NCI-H187 treated with DMSO at 0.1 percent for 48 hours (cell line): ENCODE measurements at places on chromosomes 7 and 10.
A peak's percentile ranks its signal among the peaks of the same experiment; 100 is the strongest.

DNA sequence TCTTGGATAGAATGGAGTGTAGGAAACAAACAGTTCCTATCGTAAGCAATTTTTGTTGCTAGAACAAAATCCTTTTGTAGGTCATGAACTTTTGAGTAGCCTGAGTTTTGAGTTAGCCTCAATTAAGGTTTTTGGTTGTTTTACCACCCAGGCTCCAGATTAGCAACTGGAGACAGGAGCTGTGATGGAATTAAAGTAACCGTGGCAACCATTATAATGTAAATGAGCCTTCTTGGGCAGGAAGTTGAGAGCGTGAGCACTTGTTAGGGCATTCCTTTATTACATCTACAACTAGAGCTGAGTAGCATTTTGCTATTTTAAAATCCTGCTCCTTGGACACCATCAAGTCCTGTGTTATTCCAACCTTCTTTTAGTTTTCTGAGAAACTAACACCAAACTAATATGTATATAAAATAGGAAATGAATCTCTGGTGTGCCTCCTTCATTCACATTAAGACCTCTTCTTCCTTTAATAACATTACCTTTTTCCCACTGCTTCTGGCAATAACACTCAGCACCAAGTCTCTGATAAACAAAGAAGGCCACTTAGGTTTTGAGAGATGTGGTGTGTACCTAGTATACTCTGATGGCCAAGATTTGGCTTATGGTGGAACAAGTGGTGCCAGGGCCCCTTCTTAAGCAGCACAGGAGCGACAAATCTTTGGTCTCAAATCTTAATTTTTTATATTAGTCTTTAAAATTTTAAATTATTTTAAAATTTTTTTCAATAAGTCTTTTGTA lies 34.0 kb downstream of the AHCYL2 start:
- DNase-seq, result no peak

- no peak for DNase-seq
Observed at GRCh38 chr10:60717852-60718251, 60.4 kb upstream of the CDK1 start.

DNA sequence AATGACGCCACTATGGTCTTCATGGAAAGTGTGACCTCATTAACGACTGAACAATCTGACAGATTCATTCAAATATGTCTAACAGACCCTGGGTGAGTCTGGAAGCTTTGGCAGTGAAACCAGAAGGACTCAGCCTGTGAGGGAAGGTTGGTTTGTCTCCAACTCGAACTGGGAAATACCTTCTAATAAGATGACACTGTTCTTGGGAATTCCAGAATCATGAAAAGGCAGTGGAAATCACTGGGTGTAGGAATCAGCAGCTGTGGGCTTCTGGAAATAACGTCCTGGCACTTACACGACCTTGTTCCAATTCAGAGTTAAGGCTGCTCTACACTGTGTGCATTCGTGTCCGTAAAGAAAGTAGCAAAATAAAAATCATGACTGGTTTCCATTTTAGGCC lies 75.1 kb downstream of the DGKI start:
- DNase-seq, result no peak

- no peak for DNase-seq
Observed at GRCh38 chr7:2080477-2080876, 152.3 kb downstream of the MAD1L1 start.

DNA sequence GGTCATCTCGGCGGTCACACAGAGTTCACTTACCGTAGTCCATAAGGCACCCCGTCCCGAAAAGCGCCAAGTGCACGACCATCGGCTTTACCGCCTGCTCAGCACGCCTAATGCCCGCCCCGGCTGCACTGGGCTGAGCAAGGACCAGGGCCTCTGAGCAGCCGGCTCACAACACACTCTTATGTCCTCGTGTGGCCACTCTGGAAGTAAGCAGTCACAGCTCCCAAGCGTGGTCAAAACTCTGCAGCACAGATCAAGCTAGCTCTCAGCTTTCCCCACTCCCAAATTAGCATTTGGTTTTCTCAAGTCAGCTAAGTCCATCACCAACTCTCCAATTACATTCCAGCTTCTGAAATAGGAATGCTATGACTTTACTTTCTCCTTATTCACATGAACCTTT lies 57.7 kb downstream of the MAD1L1 start:
- DNase-seq, result no peak

- DNase-seq, result no peak
Observed at GRCh38 chr10:47323636-47324296, 1.5 kb downstream of the GDF2 start.

GRCh38 chr10:62658516-62658915 lies 146.0 kb upstream of the ADO start:
- no peak for DNase-seq

GRCh38 chr7:133618970-133619369 lies 366.1 kb downstream of the EXOC4 start:
- DNase-seq, result no peak

DNA sequence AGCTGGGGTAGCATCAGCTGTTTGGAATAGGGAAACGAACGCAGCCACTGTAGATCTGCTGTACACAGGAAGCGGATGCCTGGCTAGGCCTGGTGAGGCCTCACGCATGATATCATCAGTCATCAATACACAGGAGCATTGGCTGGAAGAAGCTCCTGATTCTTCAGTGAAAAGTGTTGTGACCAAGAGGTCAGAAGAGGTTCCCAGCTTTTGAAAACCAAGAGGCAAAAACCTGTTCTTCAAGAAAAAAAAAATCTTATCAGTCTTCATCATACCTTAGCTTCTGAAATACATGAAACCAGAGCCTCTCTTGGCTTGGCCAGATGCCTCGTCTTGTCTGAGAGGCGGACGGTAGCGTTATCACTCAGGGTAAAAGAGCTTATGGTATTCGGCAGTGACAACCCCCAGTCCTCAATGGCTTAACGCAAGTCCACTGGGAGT lies 139.3 kb upstream of the TCF7L2 start:
- DNase-seq, result no peak

GRCh38 chr10:82027711-82028110 lies 152.7 kb downstream of the NRG3 start:
- no peak for DNase-seq

DNA sequence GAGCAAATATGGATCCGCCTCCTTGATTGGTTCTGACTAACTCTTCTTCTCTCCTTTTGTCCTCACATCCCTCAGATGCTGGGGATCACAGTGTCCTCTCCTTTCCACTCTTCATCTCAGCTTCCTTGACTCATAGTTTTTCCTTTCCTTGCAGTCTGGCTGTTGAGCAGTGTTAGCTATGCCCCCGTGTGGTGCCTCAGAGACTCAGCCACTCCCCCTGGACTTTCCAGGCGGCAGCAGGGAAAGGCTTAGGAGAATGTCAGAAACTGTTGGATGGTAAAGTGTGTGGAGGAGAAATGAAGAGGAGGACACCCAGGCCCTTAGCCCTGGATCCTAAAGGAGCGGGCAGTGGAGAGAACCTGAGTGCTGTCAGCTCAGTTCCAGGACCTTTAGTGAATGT lies 267.5 kb downstream of the CELF2 start:
- DNase-seq, result no peak

- DNase-seq, result no peak
Observed at GRCh38 chr10:33790521-33791271, 456.2 kb upstream of the NRP1 start.

- DNase-seq, result no peak
Observed at GRCh38 chr10:13298748-13299436, 972 bp downstream of the PHYH start.

DNA sequence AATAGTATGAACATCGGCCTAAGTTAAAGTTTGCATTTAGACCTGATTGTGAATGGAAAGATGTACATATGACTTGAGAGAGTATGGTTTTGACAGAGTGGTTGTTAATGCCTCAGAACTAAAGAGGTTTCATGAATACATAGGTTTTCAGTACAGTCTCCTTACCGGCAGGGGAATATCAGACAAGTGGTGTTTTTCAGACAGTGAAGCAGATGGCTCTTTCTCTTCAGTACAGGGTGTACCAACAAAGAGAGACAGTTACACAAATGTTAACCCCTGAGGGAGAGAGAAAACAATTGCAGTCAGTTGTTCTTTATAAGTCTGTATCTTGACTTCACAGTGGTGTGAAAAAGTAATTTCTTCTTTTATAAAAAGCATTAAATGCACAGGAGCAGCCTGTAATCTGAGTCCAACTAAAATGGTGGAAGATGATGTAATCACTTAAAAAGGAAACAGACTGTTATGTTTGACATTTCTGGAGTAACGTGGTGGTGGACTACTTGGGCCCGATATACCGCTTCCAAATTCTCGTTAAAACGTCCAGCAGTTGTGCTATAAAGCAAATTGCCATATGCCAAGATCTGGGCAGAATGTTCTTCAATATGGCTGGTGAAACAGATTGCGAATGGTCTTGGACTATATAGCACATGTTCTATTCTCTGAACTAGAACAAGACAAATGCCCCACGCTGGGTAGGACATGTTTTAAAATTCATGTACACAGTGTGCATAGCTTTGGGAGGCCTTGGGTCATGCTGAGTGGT lies 69.2 kb downstream of the SDK1 start:
- DNase-seq, result no peak

DNA sequence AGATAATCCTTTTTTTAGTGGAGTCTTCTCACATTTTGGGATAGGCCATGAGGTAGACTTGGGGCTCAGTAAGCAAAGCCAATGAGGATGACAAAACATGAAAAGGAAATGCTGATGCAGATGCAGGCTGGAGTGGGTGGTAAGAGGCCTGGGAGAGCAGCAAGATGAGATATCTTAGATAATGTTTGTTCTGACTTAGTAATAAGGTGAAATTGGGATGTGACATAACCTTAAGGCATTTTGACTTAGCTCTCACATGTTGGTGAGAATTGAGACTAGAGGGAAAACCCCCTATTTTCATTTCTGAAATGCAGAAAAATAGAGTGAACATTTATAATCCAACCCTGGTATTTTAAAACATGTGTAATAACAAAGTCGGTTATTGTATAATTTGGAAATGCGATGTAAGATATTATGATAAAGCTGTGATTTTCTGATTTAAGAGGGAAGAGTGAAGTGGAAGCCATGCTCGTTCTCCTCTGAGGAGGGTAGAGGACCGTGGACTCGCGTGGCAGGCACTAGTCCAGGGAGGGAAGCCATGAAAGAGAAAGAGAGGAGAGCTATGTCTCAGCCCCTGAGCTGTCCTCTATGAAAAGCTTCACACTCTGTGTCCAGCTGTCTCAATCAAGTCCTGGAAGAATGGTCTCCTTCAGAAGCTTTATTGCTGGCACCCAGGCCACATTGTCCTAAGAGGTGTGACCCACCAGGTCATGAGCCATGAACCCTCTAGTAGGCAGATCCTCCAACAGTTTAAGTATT lies 57.3 kb downstream of the ST7 start:
- no peak for DNase-seq

DNA sequence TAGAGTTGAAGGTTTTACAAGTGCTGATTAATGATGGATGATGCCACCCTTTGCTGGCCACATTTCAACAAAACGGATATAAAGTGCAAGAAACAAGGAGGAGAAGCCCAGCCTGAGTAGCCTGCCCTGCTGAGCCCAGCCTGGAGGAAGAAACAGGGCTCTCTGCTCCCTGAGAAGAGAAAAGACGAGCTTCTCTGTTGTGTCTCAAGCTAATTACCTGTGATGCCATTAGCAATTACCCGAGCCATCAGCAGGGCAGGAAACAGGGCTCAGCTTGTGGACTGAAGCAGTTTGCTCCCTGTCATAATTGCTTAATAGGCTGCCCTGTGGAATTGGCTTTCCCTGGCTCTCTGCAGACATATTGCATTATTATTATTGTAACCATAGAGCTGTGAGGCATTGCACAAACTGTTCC lies 709.3 kb upstream of the AUTS2 start:
- DNase-seq, result no peak

- DNase-seq, result no peak
Observed at GRCh38 chr7:29122081-29122480, 24.3 kb downstream of the CPVL start.

DNA sequence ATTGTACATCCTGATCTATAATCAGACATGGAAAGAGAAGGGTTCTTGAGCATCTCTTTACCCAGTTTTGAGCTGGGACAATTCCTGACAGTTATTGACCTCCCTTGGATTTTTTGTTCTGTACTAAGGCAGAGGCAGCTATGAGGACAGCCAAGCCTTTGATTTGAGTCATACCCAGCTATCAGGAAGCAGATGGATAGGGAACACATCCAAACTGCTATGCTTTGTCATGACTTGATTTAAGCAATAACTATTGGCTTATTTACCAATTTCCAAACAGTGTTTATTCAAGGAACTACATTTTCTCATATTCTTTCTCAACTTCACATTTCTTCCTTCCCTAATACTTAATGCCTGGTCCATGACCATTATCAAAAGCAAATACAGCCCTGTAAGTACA lies 396.4 kb upstream of the STEAP1 start:
- DNase-seq, result no peak

GRCh38 chr10:72322280-72323058 lies 32.2 kb downstream of the DNAJB12 start:
- no peak for DNase-seq

GRCh38 chr10:94042834-94043175 lies 49.1 kb downstream of the PLCE1 start:
- DNase-seq, result no peak

DNA sequence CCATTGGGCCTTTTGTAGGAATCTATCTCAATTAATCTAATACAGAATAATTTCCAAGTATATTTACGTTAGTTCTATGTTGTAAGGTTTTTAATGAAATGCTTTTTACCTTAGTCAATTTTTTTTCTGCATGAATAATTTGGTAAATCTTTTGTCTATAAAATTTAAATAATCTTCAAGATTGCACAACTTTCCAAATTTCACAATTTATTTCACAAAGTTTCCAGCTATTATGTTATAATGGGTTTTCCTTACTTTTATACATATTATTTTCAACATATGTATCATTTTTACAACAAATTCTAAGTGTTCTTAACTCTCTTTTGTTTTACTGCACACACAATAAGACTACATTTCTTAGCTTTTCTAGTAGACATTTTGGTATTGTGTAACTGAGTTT lies 470.7 kb downstream of the ETV1 start:
- no peak for DNase-seq

GRCh38 chr7:157477550-157478212 lies 140.9 kb downstream of the DNAJB6 start:
- DNase-seq, result no peak

DNA sequence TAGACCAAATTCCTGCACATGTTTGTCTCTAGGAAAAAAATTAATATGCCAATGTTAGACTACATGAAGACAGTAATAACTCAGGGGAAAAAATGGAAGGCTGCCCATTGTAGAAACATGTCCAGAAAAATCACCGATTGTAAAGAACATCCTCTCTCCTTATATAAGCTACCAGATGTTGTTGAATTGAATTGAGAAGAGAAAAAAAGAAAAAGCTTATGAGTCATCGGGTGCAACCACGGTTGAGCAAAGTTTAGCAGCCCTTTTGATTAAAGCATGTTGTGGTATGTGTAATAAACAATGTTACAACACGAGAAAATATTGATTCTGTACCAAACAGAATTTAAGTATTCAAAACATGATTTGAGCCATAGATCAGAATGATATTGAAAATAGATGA lies 102.3 kb upstream of the ARHGAP21 start:
- no peak for DNase-seq

- DNase-seq, result peak; percentile 5
Observed at GRCh38 chr10:23980094-23980493, 228.8 kb upstream of the KIAA1217 start.
